COR-L47 (cell line): ENCODE measurements at places on chromosomes 7 and 10.

- DNase-seq = no peak
Measured at GRCh38 chr7:68399991-68400590, 1198.2 kb upstream of the AUTS2 start.

DNA sequence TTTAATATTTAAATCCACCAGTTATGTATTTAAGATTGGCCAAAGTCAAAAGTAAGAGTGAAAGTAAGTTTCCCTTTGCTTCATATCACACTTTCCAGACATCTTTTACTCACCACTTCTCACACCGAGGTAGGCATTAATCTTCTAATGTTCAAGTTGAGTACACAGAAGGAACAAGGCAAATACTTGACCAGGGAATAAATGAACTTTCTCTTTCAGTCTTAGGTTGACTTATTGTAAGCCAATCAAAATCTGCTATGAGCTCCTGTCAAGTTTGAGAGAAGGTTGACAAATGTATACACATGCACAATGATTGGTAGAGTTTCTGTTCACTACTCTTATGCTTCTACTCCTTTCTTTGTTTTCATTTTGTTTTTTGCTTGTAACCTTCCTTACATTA is 842.5 kb downstream of the REEP3 start:
- no peak for DNase-seq

- no peak for DNase-seq
Measured at GRCh38 chr10:79562135-79562756, 2.0 kb upstream of the SFTPA2 start.

GRCh38 chr7:116800594-116800993 is 61.8 kb upstream of the CAPZA2 start:
- no peak for DNase-seq

DNA sequence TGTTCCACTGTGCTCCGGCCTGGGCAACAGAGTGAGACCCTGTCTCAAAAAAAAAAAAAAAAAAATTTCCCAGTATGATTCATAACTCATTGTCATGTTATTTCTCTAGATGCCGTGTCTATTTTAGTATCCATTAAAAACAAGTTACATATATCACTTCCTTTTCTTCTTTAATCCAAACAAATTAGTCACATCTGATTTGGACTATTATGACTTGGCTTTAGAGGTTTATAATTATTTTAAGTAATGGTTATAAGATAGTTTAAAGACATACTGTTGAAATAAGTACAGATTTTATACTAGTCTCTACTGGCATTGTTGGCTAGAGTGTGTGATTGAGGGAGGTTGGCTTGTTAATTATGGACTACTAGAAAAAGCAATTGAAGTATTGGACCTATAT is 53.3 kb downstream of the ZMYND11 start:
- DNase-seq = no peak

DNA sequence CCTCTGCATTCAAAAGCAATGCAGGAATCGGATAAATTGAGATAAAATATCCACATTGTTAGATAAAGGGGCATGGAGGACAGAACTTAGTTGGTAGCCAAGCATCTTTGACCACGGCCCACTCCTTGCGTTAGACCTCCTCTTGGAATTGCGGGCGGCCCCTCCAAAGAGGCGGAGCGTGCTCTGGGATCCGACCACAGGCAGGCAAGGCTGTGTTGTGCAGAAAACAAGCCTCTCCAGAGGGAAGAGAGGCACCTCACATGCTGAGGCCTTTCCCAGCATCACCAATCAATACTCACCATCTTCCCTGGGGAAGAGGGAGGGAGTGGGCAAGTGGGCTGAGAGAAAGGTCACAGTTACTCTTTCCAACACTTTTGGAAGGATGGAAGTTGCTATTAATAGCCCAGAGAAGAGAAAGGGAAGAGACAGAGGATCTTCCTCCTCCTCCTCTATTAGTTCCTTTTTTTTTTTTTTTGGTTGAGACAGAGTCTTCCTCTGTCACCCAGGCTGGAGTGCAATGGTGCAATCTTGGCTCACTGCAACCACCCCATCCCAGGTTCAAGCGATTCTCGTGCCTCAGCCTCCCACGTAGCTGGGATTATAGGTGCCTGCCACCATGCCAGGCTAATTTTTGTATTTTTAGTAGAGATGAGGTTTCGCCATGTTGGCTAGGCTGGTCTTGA is 49.7 kb upstream of the NRF1 start:
- DNase-seq = no peak

DNA sequence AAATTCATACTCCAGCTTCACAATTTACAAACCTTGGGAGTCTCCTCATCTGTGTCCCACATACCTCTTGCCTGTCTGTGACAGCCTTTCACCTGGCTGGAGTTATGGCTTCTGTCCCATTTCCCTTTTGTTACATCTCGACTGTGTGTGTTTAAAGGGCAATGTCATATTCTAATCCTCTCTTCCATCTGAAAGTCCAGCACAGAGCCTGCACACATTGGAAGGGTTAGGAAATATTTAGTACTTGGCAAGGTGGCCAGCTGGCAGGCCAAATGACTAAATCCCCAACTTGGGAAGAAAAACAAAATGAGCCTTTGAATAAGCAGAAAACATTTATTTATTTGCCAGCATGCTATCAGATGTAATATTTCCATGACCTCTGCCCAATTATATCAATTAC is 120.1 kb upstream of the STK17A start:
- no peak for DNase-seq

GRCh38 chr7:157616426-157616825 is 279.6 kb downstream of the DNAJB6 start:
- no peak for DNase-seq

DNA sequence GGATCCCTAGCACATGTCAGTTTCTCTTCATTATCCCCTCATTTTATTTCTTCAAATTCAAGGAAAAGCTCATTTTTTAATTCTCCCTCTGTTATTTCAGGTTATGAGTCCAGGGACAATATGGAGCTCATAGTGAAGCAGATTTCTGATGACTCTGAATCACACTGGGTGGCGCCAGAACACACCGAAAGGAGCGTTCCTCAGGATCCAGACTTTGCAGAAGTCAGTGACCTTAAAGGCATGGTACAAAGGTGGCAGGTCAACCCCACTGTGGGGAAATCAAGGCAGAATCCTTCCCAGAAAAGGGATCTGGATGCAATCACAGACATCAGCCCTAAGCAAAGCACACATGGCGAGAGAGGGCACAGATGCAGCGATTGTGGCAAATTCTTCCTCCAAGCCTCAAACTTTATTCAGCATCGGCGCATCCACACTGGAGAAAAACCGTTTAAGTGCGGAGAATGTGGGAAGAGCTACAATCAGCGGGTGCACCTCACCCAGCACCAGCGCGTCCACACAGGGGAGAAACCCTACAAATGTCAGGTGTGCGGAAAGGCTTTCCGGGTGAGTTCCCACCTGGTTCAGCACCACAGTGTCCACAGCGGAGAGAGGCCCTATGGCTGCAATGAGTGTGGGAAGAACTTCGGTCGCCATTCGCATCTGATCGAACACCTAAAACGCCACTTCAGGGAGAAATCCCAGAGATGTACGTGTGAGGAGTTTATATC is 21.4 kb downstream of the ZKSCAN5 start:
- no peak for DNase-seq

- no peak for DNase-seq
Measured at GRCh38 chr7:49774459-49775064, 1.1 kb downstream of the VWC2 start.

- no peak for DNase-seq
Measured at GRCh38 chr7:25515633-25516275, 287.5 kb upstream of the NPVF start.

DNA sequence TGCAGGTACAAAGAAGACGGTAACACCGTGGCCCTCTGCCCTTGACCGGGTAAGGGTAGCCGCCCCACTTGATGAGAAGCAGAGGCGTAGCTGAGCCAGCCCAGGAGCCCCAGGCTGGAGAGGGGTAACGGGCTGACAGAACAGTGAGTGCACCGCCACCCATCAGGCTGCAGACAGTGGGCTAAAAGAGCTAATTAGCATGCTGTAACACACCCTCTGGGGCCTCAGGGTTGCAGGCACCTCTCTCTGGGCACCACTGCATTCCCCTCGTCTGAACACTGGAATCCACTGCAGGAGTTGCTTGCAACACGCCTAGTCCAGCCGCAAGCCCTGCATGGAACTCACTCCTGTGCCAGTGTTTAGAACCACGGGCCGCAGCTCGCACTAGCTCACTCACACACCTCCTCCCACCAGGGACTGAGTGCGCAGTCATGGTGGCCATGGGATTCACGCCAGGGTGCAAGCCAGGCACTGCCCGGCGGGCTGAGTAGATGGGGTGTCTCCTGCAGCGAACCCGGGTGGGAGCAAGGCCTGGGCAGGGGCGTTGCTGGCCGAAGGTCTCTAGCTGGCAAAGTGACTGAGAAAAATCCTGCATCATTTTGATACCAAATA is 36.1 kb downstream of the AGMO start:
- DNase-seq = no peak

DNA sequence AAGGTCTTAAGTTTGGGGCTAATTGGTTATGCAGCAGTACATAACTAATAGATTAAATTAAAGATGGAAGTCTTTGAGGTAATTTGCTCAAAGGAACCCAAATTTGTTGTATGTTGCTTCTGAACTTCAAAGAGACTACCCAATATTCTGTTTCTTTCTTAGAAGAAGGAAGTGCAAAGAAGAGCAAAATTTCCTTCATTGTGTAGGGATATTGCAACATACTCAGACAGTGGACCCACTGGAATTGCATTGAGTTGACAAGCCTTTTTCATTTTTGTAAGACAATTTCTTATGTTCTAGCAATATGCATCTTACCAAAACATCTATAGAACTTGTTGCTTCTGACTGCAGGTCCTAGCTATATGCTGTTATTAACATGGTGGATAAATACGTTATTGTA is 527.8 kb downstream of the SH2D4B start:
- DNase-seq = no peak

GRCh38 chr7:56125831-56126230 is 9.6 kb upstream of the NUPR2 start:
- no peak for DNase-seq

GRCh38 chr10:32139223-32140073 is 83.2 kb upstream of the KIF5B start:
- no peak for DNase-seq

DNA sequence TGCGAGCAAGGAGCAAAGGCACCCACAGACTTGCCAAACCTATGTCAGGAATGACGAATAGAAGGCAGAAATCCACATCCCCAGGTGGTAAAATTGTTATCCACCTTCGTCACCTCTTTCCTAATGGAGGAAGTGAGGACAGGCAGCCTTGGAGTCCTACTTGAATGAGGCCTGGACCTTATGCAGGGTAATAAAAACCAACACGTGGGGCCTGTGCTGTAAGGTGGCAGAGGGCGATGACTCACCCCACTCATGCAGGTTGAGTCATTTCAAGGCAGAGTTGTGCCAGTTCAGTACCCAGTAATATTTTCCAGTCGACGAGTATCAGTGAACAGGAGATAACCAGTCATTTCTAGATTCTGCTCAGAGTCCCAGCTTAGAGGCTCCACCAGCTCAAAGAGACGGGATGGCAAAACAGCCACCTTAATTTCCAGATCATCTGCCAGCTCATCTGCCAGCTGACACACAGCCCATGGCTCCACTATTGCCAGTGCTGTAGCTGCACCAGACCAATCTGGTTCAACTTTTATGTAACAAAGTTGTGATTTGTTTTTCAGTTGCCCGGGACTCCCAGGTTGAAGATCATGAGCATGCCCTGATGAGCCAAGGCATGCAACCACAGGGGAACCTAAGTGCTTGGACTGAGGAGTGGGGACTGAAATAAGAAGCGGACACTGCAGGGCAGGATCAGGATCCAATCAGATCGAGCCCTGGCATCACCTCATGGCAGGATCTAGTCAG is 176.2 kb upstream of the ITGB1 start:
- DNase-seq = no peak

- peak; percentile 87 for DNase-seq
Measured at GRCh38 chr7:69166979-69167516, 431.2 kb upstream of the AUTS2 start.

DNA sequence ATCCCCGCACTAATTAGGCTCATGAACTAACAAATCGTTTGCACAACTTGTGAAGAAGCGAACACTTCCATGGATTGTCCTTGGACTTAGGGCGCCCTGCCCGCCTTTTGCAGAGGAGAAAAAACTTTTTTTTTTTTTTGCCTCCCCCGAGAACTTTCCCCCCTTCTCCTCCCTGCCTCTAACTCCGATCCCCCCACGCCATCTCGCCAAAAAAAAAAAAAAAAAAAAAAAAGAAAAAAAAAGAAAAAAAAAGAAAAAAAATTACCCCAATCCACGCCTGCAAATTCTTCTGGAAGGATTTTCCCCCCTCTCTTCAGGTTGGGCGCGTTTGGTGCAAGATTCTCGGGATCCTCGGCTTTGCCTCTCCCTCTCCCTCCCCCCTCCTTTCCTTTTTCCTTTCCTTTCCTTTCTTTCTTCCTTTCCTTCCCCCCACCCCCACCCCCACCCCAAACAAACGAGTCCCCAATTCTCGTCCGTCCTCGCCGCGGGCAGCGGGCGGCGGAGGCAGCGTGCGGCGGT is at the start of gene EMX2:
TSS of gene EMX2 (plus strand) at position 41 of the 519 bp plus-strand sequence. CDS start 522 bp downstream, outside the sequence.
- DNase-seq = no peak

DNA sequence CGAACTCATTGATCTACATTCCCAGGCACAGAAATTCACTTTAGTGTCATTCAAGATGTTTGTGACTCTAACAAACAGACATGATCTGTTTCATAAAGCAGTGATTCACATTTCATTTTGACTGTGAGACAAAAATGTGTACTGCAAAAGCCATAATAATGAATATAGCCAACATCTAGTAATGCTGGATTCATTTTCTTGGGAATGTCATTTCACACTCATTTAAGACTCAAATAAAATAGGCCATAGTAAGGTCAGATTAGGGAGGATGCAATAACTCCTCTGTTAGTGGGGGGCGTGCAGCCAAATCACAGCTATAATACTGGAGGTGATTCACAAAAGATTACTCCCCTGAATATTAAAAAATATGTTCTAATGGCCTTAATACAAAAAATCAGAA is 566.6 kb upstream of the ZWINT start:
- no peak for DNase-seq

DNA sequence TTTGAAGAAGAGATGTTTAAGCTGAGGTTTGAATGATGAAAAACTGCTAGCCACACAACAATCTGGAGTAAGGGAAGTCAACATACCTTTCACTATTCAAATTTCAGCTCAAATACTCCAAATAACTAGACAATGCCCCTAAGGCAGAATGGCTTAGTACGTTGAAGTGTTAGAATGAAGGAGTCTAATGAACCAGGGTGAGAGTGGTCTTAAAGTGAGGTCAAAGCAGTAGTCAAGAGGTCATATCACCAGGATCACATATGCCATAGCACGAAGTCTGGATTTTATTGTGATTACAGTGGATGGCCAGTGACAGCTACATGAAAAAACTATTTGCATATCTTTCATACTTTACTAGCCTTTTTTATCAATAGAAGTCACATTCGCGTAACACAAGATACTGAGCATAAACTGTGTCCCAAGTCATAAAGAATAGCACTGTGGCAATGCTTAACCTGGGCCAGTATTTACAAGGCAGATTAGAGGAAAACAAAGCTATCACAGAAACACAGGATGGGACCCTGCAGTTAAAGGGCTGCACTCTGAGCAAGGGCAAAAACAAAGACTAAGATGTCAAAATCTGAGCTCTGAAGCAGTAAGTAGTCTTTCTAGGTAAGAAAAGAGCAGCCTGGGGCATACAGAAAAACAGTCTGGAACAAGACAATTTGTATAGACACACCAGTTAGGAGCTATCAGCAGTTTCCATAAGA is 61.5 kb downstream of the HYCC1 start:
- no peak for DNase-seq
